ENCODE measurements at places on chromosomes 7 and 10.
A peak's percentile ranks its signal among the peaks of the same experiment; 100 is the strongest.

DNA sequence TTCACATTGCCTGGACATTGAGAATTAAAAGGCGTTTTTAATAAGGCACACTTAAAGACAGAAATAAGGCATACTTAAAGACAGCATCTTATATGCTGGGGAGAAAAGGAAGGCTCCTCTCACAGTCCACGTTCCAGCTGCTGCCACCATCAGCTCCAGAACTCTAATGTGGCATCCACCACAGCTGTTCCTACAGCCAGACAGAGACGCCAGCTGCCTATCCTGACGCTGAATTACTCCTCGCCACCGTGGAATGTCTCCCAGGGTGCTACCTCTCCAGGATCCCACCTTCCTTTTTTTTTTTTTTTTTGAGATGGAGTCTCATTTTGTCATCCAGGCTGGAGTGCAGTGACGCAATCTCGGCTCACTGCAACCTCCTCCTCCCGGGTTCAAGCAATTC is 30.8 kb downstream of the SLC37A3 start:
- no peak for DNase-seq

DNA sequence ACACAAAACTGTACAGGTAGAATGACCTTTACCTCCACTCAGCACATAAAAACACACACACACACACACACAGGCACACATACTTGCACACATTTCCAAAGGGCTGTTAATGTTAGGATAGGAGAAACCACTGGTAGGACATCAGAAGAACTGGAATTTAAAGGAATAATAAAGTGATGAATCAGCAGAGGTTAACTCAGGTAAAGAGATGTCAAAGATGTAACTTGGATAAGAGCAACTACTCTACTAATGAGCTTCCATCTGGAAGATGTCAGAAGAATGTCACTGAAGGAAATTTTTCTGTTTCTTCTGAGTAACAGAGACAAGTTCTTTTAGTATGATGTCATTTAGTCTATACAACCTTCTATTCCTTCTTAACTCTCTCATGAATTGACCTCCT is 26.4 kb upstream of the GPR37 start:
- no peak for DNase-seq

- DNase-seq, result no peak
These were observed 7.1 kb downstream of the CRYGN start for GRCh38 chr7:151432658-151433521.

- DNase-seq, result no peak
These were observed 122.5 kb upstream of the SAMD8 start for GRCh38 chr10:74988832-74989561.

GRCh38 chr7:122304996-122305421 is 459 bp upstream of the FEZF1 start:
- no peak for DNase-seq

- DNase-seq, result peak; percentile 79
These were observed 43.4 kb downstream of the LDB3 start for GRCh38 chr10:86711513-86712316.

GRCh38 chr7:135160858-135161653 is 9.5 kb downstream of the CYREN start:
- no peak for DNase-seq

- no peak for DNase-seq
These were observed 148.4 kb upstream of the KAT6B start for GRCh38 chr10:74677951-74678350.

- no peak for DNase-seq
These were observed 19.6 kb upstream of the SEPTIN7 start for GRCh38 chr7:35781200-35781701.

DNA sequence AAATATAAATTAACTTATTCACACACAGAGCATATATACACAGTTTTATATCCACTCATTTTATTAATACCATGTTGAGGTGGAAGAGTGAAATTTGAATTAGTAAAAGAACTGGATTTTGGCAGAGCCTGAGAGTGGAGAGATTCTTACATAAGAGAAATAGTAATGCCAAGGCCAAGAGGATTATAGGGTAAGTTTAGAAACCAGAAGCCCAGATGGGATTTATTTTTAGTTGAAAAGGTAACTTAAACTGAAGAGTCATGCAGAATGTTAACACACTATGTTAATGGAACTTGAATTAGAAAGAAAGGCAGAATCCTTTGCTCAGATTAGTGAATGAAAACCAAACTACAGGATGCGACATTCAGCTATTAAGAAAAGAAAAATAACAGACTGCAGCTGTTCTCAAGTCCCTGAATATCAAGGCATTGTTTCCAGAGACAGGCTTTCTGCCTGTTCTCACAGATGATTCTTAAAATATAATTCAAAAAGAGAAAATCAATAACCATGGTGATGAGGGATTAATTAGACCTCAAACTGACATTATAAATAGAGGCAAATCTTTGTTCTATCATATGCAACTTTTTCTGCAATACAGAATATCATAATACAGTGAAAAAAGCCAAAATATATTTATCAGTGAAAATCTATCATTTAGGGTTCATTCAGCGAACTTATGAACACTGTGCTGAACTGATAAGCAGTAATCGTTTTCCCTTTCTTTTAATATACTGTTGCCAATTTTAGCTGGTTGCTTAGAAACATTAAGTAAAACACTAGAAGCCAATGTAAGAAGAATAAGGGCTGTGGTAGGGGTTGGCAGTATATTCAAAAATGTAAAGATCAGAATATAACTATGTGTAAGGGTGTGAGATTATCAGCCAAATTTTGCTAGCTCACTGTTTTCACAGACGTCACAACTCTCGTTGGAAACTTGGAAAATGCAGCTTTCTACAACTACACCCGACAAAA is 34.4 kb downstream of the HECTD2 start:
- DNase-seq, result no peak

DNA sequence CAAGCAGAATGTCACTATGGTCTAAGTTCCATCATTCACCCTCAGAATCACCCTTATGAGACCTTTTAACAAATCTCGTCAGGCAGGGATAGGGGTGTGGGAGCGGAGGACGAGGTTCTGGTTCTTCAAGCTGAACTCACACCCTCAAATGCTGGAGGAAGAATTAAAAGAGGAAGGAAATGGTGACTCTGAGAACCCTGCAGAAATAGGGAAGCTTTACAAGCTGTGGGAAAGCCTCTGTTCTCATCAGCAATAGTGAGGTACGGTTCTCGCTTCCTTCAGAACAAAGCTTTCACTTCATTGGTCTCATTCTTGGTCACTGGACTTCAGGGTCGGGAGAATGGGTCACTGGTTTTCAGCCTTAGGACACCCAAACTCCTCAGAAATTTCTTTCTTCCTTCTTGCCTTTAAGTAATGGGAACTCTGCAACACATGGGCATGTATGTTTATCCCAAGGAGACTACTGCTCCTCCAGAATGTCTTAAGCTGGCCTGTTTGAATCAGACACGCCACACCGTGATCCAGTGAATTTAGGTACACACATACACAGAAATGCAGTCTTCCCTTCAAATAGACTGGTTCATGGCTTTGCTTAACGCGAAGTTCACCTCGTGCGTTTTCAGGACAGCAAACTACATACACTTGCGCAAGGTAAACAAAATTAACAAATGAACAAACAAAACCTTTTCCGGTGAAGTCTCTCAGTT is 226.0 kb downstream of the SFMBT2 start:
- no peak for DNase-seq

DNA sequence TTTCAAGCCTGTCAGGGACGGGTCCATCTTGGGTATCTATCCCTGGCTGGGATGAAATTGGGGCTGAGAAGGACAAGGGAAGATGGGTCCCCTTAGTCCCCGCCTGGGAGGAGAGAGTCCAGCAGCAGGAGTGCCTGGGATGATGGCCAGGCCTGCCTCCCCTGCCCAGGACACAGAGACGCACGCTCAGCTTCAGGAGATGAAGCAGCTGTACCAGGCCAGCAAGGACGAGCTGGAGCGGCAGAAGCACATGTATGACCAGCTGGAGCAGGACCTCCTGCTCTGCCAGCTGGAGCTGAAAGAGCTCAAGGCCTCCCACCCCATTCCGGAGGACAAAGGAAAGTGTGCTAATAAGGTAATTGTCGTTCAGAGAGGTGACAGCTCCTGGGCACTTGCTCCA is 15.4 kb downstream of the CCDC136 start:
- peak; percentile 60 for DNase-seq

DNA sequence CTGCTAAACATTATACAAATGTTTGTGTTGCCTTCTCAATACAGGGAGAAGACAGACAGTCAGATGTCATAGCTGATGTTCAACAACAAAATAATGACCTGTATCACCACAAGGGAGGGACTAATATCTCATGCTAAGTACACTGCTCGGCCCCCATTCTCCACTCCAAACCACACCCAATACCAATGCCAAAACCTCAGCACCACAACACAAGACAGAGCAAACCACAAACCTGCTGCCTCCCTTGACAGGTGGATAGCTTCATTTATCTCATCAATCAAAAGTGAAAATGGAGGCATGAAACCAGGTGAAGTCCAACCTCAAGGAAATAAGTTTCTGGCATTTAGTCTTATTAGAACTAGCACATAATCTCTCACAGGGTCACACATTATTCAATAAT is 109.5 kb downstream of the PARD3 start:
- DNase-seq, result no peak

GRCh38 chr10:24415455-24416125 is 206.7 kb downstream of the KIAA1217 start:
- DNase-seq, result peak; percentile 90

DNA sequence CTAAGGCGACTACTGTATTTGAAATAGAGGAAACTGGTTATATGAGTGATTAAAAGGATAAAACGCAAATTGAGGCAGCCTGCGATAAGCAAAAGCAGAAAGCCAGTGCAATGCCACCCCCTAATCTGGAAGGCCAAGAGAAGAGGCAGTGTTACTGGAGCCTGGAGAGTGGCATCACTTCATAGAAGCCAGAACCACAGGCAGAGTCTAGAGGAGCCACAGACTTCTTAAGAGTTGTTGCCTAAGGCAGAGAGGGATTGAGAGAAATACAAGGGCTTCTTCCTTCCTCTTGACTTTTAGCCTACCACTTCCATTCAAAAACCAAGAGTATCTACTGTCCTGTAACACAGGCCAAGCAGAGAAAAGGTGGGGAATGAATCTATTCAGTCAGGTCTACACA is 94.9 kb upstream of the SKAP2 start:
- no peak for DNase-seq

GRCh38 chr7:122290476-122290875 is 14.1 kb downstream of the FEZF1 start:
- DNase-seq, result no peak

DNA sequence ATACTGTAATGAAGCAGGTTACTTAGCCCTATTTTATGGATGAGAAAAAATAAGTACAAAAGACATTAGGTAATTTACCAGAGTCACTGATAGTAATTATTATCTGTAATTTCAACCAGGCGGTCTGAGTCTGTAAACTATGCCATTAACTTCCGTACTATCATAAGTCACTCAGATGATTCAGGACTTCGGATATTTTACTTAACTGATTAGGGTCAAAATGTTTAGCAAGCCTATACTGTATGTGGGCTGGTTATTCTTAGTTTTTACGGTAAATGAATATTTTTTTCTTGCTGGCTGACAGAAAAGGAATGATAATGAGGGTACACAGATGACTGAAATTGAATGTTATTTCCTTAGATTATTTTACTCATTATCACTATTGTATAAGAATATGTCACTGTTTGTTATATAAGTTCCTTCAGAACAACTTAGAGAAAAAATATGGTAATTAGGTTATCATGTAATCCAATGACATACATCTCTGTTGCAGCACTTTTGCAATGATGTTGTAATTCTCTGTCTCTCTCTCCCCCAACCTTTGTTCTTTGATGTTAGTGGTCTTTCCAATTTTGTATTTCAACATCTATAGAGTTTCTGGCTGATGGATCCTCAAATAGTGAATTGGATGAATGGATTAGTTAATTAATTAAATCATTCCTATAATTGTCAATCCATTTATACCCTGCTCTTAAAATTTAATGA is 165.6 kb downstream of the ZEB1 start:
- no peak for DNase-seq

DNA sequence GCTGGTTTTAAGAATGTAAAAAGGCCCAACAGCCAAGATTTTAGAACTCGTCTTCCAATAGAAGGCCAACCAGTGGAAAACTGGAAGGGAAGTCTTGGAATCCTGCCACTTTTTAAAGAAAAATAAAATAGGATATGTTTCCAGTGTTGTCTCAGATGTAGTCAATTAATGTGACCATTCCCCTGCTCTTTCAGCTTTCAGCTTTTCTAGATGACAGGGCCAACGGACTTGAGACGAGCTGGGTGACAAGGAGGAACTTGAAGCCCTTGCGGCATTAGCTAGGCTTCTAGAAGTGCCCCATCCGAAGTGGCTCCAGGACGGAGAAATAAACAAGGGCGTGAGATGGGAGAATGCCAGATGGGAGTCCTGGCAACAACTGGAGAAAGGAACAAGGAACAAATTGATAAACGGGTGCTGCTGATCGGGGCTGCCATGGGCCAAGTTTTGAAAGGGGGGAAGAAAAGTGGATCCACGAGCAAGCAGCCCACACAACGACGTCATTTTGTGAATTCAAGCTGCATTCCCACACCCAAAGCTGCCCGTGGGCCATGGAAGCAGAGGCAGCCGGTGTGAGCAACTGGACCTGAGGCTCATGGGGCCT is 42.3 kb downstream of the CTBP2 start:
- DNase-seq, result peak; percentile 69

DNA sequence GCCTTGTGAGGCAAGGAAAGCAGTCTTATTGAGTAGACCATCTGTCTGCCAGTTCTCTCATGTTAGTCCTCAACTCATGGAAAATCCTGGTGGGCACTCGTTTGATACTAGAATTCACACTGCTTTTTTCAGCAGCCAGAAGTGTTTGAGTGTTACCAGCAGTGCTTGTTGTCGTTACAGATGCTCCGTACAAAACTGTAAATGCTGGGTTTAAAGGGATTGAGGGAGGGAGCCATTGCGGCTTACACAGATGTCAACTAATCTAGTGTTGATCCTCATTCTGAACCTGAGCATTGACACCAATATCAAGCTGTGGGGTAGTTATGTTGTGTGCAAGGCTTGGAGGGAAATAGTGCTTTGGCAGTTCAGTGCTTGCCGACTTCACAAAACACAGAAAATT is 348.6 kb downstream of the AUTS2 start:
- DNase-seq, result no peak

DNA sequence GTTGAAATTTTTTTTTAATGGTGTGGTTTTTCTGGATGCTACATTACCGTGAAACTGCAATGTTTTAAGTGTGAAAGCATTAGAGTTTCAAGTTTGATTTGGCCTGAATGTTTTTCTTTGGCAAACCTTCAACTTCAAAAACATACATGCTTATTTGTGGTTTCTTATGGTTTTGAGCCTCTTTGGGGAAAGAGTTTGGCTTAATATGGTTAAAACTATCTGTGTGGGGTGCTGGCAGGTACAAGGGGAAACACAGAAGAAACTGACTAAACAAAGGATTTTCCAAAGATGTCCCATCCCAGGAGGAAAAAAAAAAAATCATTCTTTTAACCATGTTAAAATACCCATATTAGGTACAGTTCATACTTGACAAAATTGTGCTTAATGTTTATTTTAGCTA is 121.1 kb downstream of the HGF start:
- no peak for DNase-seq

DNA sequence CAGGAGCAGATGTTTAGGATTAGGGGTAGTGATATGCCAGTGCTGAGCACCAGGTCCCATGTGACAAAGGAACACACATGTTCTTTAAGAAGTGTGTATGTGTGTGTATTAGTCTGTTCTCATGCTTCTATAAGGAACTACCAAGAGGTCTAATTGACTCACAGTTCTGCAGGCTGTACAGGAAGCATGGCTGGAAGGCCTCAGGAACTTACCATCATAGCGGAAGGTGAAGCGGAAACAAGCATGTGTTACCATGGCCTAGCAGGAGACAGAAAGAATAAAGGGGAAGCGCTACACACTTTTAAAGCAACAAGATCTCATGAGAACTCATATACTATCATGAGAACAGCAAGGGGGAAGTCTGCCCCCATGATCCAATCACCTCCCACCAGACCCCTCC is 22.8 kb upstream of the PDZD8 start:
- no peak for DNase-seq

- DNase-seq, result no peak
These were observed 19.5 kb upstream of the VPS41 start for GRCh38 chr7:38928506-38928905.
